Liver (tissue), 10 donors: ENCODE measurements at places on chromosomes 1 and 21.
A peak's percentile ranks its signal among the peaks of the same experiment; 100 is the strongest.

- no peak for DNase-seq
Measured at GRCh38 chr1:177862916-177863315, 106.9 kb downstream of the SEC16B start.

GRCh38 chr1:213397638-213398037, 346.6 kb downstream of the RPS6KC1 start:
- DNase-seq, result no peak

DNA sequence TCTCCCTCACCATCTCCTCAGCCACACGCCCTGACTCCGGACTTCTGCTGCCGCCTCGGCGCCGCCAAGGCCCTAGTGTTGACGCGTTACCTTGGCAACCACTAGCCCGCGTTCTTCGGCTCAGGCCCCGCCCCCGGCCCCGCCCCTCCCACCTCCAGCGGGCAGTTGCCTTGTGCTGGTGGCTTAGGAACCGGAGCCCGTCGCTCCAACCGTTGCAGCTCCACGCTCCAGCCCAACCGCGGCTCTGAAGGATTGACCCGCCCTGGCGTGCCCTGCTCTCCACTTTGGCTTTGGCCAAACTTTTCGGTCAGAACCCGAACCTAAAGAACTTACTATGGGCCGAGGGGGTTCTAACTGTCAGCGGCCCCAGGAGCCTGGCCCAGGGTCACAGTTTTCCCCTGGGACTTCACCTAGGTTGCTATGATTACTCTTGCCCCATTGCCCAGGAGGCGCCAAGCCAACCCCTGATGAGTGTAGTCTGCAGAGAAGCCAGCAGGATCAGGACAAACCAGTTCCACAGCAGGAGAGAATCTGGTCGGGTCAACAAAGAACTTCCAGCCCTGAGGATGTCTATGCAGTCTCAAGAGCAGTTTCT, at the start of gene CFAP45:
Gene CFAP45, minus strand, starts transcription at position 80 of the 595 bp plus-strand sequence. Its CDS starts 67 bp downstream, at position 13.
- peak; percentile 85 for DNase-seq

DNA sequence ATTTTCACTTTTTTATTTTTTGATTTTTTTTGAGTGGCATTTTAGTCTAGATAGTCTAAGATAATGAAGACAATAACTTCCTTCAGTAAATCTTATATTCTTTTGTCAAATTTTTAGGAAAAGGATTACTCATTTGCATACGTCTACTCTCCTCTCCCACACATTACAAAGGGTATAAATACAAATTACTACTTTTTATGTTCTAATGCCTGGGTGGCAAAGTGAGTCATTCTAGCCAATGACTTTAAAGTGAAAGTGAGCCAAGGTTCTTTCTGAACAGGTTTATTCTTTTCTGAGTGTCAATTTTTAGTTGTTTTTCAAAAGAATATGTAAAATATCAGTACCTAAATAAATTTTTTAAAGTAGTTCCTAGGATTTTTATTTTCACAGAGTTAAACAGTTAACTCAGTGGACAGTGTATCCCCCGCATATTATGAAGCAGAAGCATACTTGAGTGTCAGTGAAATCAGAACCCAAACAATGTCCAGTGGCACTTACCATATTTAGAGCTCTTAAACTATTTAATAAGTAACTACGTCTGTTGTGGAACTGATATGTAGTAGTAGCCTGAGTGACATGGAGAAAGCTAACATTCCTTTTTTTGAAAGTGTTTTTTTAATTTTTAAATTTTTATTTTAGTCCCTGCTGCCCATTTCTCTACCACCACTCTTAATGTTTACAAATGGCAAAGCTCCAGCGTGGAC, 141.7 kb downstream of the PHTF1 start:
- no peak for DNase-seq

DNA sequence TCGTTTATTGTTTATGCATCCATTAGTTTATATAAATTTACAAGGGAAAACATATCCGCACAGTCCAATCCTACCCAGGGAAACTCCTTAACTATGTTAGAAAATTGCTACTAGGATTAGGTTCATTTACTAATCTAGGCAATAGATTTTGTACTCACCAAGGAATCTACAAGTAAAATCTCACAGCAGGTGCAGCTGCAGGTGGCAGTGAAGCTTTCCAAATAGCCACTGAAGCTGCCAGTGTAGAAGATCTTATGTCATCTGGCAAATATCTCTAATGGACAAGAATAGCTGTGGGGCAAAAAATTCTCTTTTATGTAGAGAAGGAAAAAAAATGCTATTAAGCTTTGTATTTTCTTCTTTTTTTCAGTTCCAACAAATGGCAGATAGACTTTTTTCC, 963.4 kb upstream of the ADGRL4 start:
- no peak for DNase-seq

DNA sequence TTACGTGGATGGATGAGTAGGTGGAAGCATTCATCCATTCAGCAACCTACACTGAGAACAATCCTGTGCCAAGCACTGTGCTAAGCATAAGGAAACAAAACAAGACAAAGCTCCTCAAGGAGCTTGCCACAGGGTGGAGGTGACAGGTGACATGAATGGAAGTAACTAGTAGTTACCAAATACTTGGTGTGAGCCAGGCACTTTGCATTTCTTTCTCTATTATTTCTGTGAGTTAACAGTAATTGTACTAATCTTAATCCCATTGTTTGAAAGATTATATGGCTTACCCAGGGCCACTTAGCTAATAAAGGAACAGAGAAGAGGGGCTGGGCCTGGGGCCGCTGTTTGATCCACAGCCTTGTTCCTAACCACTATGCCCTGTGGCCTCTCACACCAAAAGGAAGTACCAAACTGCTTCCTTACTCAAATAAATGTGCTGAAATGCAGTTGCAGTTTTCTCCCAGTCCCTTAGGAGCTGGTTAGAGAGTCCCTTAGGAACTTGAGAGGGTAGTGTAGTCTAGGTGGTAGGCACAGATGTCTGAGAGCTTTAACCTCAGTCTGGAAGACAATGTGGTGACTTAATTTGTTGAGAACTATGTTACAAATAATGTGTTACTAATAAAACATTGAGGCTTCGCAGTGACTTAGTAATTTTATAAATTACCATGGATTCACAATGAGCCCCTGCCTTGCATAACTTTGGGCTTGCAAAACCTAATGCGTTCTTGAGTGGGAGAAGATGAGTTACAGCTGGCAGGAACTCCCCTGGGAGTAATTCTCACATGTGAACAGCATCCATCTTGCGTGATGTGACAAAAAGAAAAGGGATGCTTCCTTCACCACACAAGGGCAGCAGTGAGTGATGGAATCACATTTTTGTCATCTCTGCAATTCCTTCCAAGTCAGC, 69.8 kb downstream of the MPZL1 start:
- DNase-seq, result no peak

DNA sequence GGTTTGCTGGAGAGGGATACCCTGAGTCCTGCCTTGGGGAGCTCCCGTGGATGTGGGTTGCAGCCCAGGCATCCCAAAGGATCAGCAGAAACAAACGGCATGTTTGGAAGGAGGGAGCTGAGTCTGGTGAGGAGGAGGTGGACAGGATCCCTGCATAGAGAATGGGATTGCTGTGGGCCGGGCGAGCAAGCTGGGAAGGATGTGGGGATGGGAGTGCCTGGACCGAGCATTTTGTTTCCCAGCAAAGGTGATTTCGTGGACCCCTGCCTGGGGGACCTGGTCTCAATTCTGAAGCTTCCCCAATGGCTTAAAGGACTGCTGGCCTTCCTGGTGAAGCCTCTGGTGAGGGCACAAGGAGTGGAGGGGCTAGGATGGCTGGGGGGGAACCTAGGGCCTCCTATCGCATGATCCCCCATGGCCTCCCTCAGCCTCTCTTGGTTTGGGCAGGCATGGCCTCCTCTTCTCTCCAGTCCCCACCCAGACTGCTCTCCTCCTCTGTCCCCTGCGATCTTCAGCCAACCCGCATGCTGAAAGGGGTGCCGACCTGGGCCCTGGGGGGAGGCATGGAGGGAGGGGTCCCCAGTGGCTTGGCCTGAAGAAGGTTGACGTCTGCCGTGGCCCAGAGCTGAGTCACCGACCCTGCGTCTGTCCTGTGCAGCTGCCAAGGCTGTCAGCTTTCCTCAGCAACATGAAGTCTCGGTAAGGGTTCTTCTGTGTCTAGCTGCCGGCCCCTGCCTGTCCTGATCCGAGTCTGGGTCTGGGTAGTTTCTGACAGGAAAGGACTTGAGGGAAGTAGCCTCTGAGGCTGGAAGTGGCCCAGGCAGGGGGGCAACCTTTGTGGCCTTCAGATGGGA, 16.3 kb downstream of the FAAH start:
- no peak for DNase-seq

DNA sequence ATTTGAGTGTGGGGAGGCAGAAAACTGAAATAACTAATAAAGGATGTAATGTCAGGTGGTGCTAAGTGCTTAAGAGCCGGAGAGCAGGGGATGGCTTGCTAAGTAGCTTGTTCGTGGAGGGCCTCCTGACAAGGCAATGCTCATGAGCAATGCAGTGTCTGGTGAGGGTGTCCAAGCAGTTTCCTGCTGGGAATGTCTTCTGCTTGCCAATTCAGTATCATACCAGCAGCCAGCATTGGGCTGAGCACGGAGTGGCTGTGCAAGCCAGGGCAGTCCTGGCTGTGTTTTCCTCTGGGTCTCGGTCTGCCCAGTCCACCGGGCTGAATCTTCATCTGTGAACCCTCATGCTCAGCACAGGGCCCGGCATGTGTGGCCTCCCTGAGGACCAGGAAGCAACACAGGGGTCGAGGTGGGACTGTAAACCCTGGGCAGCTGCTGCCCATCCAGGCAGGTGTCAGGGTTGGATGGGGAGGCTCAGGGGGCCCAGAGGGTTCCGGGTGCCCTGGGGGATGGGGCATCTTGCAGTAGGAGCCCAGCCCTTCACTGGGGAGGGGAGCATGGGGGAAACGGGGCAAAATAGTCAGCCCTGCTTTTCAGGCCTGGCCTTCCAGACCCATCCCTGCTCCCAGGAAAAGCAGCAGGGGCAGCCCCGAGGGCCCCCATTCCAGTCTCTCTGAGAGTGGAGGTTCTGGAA, 27.5 kb downstream of the EDN2 start:
- no peak for DNase-seq

GRCh38 chr1:226110249-226111097, 48.0 kb downstream of the H3-3A start:
- DNase-seq, result peak; percentile 57

GRCh38 chr1:226979115-226979516, 39.0 kb downstream of the COQ8A start:
- DNase-seq, result peak; percentile 30

- DNase-seq, result no peak
Measured at GRCh38 chr1:32774950-32775634, 42.1 kb downstream of the YARS1 start.

GRCh38 chr1:10901891-10902805, 105.7 kb upstream of the CASZ1 start:
- no peak for DNase-seq

GRCh38 chr1:7667625-7668218, 103.4 kb upstream of the VAMP3 start:
- peak; percentile 89 for DNase-seq

- DNase-seq, result no peak
Measured at GRCh38 chr1:62325081-62325480, 5.8 kb upstream of the KANK4 start.

GRCh38 chr1:3907031-3907534, 7.0 kb upstream of the C1orf174 start:
- no peak for DNase-seq

DNA sequence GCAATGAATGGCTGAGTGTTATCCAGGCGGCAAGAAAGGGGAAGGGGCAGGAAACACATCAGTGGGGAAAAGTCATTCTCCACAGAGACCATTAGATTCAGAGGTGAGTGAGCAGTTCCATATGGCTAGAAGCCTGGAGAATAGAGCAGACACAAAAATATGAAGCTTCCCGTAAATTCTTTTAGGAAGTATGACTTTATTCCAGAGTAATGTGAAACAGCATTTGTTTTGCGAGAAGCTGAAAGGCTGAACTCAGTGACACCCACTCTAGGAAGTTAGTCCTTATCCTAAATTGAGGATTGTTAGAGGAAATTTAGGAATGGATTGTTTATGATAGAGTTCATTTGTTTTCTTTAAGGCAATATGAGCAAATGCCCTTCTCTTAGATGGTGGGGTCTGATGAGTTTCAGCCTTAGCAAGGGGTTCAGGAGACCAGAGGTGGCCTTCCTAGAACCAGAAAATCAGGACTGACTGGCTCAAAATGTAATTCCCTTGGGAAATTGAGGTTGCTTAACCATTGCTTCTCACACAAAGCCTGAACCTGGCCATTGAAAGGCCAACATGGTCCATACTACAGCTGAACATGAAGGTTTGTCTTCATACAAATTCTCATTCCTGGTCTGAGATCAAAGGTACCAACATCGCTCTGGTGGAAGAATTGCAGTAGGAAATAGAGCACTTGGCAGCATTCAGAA, 167.5 kb downstream of the TPR start:
- no peak for DNase-seq

DNA sequence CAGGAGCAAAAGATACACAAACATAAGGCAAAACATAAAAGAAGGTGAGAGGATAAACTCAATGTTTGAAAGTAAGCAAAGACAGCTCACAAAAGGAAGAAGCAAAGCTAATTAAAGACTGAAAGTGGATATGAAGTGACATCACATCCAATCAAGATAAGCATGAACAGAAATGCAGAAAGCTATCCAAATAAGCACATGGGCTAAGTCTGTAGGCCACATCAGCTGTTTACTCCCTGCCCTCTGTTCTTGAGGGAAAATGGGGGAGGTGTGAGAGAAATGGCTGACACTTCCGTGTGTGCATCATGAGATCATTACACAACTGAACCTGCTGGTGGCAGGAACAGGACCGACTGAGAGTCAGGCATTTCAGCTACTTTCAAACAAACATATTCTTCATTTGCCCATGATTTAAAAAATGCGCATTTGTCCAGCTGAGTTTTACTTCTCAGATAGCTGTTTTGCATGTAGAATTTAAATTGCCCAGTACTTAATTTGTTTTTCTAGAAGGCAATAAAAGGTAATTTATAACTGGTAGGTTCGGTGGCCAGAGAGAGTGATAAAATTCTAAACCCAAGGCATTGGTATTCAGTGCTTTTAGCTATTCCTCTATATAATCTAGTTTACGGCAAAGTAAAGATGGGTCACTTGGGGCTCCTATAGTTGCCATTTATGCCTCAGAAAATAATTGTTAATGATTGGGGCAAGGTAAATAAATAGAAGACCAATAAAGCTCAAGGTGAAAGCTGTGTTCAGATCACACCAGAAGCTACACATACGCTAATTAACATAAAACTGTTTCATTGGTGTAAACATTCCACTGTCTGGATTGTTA, 27.2 kb upstream of the MAN1A2 start:
- DNase-seq, result no peak

- DNase-seq, result no peak
Measured at GRCh38 chr1:217747156-217747769, 116.1 kb downstream of the SPATA17 start.

GRCh38 chr21:37909936-37910335, 6.3 kb downstream of the KCNJ6 start:
- no peak for DNase-seq

GRCh38 chr1:72009173-72010093, 272.9 kb downstream of the NEGR1 start:
- DNase-seq, result no peak
